ENCODE measurements at places on chromosomes 12 and 14.

GRCh38 chr12:127063339-127064072, 1203.5 kb upstream of the TMEM132C start:
- DNase-seq, result no peak

GRCh38 chr14:66405158-66405557, 81.0 kb upstream of the CCDC196 start:
- no peak for DNase-seq

DNA sequence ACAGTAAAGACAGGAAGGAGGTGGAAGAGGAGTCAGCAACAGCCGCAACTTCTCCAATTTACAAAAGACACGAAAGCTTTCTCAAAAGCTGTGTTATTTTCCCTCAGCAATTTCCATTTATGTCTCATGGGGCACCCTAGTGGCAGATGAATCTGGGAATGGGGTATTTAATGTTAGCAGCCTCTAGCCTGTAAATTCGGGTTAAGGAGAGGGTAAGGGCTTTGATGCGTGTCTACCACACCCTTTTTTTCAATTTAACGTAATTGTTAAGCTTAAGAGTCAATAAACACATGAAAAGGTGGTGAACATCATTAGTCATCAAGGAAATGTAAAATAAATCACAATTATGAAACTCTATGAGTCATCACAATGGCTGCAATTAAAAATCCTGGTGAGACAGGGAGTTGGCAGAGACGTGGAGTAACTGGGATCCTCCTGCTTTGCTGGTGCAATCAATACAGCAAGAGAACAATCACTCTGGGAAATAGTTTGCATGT, 986.4 kb downstream of the AACS start:
- no peak for DNase-seq

DNA sequence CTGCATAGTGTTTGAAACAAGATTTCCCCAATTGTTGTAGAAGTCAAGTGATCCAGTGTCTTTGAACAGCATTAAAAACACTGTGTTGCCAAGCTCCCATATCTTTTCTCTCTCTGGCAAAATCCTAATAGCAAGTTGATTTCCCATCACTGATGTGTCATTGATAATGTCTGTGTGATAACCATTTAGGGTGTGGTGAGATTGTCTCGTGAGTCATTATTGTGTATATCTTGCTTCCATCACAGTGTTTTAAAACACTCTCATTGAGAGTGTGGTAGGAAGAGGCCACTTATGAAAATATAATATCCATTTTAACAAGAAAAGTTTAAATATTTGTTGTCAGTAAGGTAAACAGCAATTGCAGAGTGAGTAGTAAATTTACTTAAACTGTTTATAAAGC, 74.7 kb downstream of the PRORP start:
- DNase-seq, result no peak

DNA sequence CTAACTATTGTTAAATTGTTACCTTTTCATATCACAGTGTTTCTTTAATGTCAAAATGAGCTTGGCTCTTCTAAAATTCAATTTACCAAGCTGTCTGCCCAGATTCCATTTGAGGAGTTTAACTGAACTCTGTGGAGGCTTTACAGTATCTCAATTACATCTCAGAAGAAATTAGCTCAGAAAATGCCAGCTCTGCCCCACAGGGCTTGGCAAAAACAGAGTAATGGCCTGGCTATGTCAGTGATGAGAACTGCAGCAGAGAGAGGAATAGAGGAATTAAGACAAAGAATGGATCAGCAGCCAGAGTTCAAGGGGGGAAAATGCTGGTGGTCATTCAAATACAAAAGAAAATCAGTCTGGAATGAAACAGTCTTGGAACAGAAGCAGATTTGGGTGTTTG, 15.8 kb upstream of the TMTC1 start:
- no peak for DNase-seq

Data from effector CD8-positive, alpha-beta T cell (primary cell).